Mesenchymal stem cell (in vitro differentiated cells and primary cell): ENCODE measurements at places on chromosomes 4 and X.

GRCh38 chrX:140762061-140762460, 52.5 kb downstream of the LINC00632 start:
- H3K27ac ChIP-seq: no peak overlapping the region
- DNase-seq: peak; percentile 81
- H3K4me1 ChIP-seq: no peaks in the 10 kb centered on the region
- H3K36me3 ChIP-seq: no peaks in the 10 kb centered on the region
- H3K27me3 ChIP-seq: peaks cover 9% of the 10 kb centered on the region

DNA sequence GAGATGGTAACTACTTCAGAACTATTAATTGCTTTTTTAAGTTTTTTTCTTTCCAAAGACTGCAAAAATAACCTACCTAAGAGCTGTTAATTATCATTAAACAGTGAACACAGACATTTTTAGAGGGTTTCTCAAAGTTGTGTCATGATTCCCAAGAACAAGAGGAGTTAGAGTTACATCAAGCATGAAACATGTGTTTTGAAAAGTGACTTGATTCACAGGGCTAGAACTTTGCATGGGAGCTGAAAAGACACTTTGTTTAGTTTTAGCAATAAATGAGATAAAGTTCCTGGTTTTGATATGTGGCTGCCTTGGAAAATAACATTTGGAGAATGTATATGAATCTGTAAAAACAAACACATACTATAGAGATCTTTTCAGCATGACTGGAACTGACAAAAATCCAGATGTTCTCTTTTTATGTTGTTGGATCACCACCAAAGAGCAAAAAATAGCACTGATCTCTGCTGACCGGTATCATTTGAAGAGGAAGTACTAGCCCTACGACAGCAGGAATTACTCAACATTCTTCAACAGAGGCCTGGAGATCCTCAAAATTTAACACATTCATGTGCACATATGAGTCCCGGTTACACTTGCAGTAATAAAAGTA, 173.0 kb upstream of the PCDH18 start:
- H3K27me3 ChIP-seq: no peaks in the 10 kb centered on the region
- peak; percentile 90 for DNase-seq
- no peak overlapping the region for H3K4me3 ChIP-seq
- peaks cover 3% of the 10 kb centered on the region for H3K4me1 ChIP-seq
- H3K27ac ChIP-seq: peak overlapping the region; percentile 51
- H3K36me3 ChIP-seq: no peaks in the 10 kb centered on the region

- H3K4me1 ChIP-seq: peaks cover 8% of the 10 kb centered on the region
- H3K36me3 ChIP-seq: no peaks in the 10 kb centered on the region
- H3K4me3 ChIP-seq: no peak overlapping the region
Observed at GRCh38 chr4:151955721-151956380, 195.0 kb upstream of the GATB start.

GRCh38 chr4:184432127-184432922, 42.0 kb downstream of the IRF2 start:
- no peak overlapping the region for H3K4me3 ChIP-seq
- no peak overlapping the region for H3K27ac ChIP-seq
- H3K36me3 ChIP-seq: peaks cover 17% of the 10 kb centered on the region
- no peaks in the 10 kb centered on the region for H3K27me3 ChIP-seq
- no peak for DNase-seq

- no peak overlapping the region for H3K4me3 ChIP-seq
- H3K4me1 ChIP-seq: no peaks in the 10 kb centered on the region
- no peak for DNase-seq
- no peaks in the 10 kb centered on the region for H3K36me3 ChIP-seq
Observed at GRCh38 chr4:171288816-171289432, 524.3 kb upstream of the GALNTL6 start.

GRCh38 chrX:8730812-8731558, 952 bp downstream of the ANOS1 start:
- no peak overlapping the region for H3K27ac ChIP-seq
- H3K27me3 ChIP-seq: no peaks in the 10 kb centered on the region
- DNase-seq: peak; percentile 11
- H3K4me1 ChIP-seq: peaks cover 9% of the 10 kb centered on the region

- H3K27ac ChIP-seq: no peak overlapping the region
- peaks cover 3% of the 10 kb centered on the region for H3K4me1 ChIP-seq
- H3K27me3 ChIP-seq: no peaks in the 10 kb centered on the region
- H3K36me3 ChIP-seq: no peaks in the 10 kb centered on the region
Observed at GRCh38 chr4:65482410-65482809, 187.9 kb downstream of the EPHA5 start.

DNA sequence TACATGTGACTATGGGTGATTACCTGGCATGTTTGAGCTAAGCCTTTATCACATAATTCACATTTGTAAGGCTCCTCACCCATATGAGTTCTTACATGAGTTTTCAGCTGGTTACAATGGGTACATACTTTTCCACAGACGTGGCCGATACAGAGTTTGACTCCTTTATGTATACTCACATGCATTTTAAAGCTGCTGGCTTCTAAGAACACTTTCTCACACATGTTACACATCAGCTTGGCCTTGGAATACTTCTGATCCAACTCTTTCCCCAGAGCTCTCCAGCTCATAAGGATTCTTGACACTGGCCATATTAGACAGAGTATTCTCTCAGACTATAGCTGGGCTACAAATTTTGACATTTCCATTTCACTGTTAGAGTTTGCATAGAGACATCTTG, 66.3 kb downstream of the TAB3 start:
- no peak for DNase-seq
- H3K4me1 ChIP-seq: no peaks in the 10 kb centered on the region
- no peaks in the 10 kb centered on the region for H3K27me3 ChIP-seq
- H3K27ac ChIP-seq: no peak overlapping the region
- H3K4me3 ChIP-seq: no peak overlapping the region

GRCh38 chr4:75235359-75235951, 278.7 kb downstream of the RCHY1 start:
- H3K4me1 ChIP-seq: no peaks in the 10 kb centered on the region
- H3K27me3 ChIP-seq: no peaks in the 10 kb centered on the region
- no peaks in the 10 kb centered on the region for H3K36me3 ChIP-seq
- no peak overlapping the region for H3K27ac ChIP-seq

DNA sequence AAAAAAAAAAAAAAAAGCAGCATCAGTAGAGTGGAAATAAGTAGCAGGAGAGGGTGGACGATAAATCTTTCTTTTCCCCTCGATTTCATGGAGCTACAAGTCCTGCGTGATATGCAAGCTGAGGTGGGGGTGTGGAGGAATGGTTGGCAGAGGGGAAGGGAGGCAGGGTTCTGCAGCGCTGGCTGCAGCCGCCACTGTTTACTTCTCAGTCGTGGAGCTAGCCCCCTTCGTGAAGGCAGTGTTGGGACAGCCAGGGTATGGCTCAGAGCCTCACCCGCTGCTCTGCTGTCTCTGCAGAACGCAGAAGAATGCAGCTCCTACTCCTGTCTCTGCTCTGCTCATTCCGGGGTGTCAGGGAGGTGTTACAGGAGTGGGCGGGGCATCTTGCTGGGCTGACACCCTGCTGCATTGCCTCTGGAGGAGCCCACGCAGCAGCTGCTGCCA, 140.6 kb downstream of the GPM6A start:
- H3K27me3 ChIP-seq: no peaks in the 10 kb centered on the region
- no peak overlapping the region for H3K27ac ChIP-seq
- H3K36me3 ChIP-seq: no peaks in the 10 kb centered on the region

DNA sequence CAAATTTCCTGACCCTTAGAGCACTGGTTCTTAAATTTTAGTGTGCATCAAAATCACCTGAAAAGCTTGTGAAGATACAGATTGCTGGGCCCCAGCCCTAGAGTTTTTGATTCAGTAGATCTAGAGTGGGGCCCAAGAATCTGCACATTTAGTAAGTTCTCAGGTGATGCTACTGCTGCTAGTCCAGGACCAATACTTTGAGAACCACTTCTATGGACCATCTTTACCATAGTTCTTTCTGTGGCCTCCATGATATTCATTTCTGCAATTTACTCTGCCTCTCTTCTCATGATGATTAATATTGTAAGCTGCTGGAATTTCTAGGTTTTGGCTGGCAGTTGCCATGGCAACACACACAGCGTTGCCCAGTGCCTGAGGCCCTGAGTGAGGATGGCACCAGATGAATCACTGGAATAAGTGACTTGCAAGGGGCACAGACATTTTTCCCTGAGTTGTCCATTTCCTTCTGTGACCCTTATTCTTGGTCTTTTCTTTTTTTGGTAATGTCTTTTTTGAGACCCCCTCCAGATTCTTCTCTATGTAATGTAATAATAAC, 83.6 kb downstream of the PPP1R2C start:
- no peak for DNase-seq
- no peaks in the 10 kb centered on the region for H3K27me3 ChIP-seq
- H3K4me1 ChIP-seq: no peaks in the 10 kb centered on the region
- no peak overlapping the region for H3K27ac ChIP-seq

- H3K4me1 ChIP-seq: no peaks in the 10 kb centered on the region
- DNase-seq: no peak
- no peak overlapping the region for H3K4me3 ChIP-seq
Observed at GRCh38 chr4:139968831-139969230, 185.2 kb downstream of the MAML3 start.

DNA sequence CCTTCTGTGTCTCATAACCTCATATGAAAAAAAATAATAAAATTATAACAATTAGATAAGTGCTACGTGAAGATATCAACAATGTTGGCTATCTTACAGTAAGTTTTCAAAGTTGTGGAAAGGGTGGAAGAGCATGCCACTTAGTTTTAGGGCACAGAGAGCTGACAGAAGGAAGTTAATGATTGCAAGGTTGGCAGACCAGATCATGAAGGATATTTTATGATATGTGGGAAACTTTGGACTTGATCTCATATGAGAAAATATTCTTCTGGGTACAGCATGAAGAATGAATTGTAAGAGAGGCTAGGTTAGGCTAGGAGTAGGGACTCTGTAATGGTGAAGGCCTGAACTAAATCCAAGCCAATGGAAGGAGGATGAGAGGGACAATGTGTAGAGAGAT, 34.5 kb downstream of the MGAT4D start:
- H3K4me3 ChIP-seq: no peak overlapping the region
- no peak for DNase-seq
- no peak overlapping the region for H3K27ac ChIP-seq

DNA sequence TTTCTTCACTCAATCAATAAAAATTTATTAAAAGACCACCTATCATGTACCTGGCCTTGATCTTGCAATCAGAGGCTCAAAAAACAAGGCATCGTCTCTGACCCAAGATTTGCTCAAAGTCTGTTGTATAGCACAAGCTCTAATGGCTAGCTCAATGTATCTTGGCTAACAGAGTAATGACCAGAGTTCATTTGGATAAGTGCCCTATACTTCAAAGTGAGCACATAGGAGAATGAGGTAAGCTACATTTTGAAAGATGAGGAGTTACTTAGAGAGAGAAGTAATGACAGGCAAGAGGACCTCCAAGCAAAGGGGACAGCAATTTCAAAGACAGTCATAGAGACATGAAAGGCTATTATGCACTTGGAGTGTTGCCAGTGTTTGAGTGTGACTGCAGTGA, 22.9 kb upstream of the GABRQ start:
- H3K4me1 ChIP-seq: no peaks in the 10 kb centered on the region
- H3K4me3 ChIP-seq: no peak overlapping the region
- H3K27me3 ChIP-seq: peaks cover 18% of the 10 kb centered on the region
- H3K27ac ChIP-seq: no peak overlapping the region
- H3K36me3 ChIP-seq: no peaks in the 10 kb centered on the region
- no peak for DNase-seq

GRCh38 chr4:113837397-113837796, 75.9 kb upstream of the CAMK2D start:
- peak overlapping the region; percentile 13 for H3K27ac ChIP-seq
- peak; percentile 88 for DNase-seq
- H3K27me3 ChIP-seq: no peaks in the 10 kb centered on the region
- no peaks in the 10 kb centered on the region for H3K36me3 ChIP-seq
- H3K4me3 ChIP-seq: peak overlapping the region; percentile 26
- H3K4me1 ChIP-seq: no peaks in the 10 kb centered on the region

DNA sequence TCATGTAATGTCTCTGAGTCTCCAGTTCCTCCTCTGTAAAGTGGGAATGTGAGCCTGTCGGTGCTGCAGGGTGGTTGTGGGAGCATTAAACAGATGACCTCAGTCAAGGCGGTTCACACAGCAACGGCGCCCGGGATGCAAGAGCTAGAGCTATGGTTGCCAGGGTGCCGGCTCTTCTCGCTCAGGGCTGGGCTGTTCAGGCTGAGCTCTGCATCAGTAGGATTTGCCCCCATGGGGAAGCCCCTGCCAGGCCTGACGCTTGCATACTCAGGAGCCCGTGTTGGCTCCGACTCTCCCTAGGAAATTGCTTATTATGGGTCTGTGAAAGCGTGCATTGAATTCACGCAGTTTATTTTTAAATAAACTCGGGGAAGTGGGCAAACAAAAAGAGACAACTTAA, 67.3 kb downstream of the PSAPL1 start:
- H3K27ac ChIP-seq: no peak overlapping the region
- no peaks in the 10 kb centered on the region for H3K36me3 ChIP-seq
- H3K4me1 ChIP-seq: peaks cover 9% of the 10 kb centered on the region
- H3K4me3 ChIP-seq: no peak overlapping the region
- no peak for DNase-seq

GRCh38 chrX:101080326-101081124, 1.8 kb downstream of the TMEM35A start:
- H3K4me1 ChIP-seq: no peaks in the 10 kb centered on the region
- no peaks in the 10 kb centered on the region for H3K36me3 ChIP-seq

GRCh38 chr4:109432203-109432602, 1.4 kb upstream of the SEC24B start:
- H3K4me3 ChIP-seq: peak overlapping the region; percentile 98
- no peaks in the 10 kb centered on the region for H3K27me3 ChIP-seq
- H3K36me3 ChIP-seq: peaks cover 3% of the 10 kb centered on the region
- DNase-seq: no peak
- peaks cover 5% of the 10 kb centered on the region for H3K4me1 ChIP-seq

DNA sequence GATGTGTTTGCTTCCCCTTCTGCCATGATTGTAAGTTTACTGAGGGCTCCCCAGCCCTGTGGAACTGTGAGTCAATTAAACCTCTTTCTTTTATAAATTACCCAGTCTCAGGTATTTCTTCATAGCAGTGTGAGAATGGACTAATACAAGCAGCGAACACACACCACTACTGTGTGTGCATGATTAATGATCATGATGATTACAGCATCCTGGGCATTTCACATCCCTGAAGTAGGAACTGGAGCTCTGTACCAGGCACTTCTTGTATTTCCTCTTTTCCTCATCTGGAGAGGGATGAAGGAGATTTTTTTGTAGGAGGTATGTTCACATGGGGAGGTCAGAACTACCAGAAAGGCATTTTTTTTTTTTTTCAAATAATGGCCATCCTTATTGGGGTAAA, 60.8 kb downstream of the PPM1K start:
- no peaks in the 10 kb centered on the region for H3K4me1 ChIP-seq
- no peak overlapping the region for H3K4me3 ChIP-seq
- no peaks in the 10 kb centered on the region for H3K36me3 ChIP-seq
- H3K27ac ChIP-seq: no peak overlapping the region
- H3K27me3 ChIP-seq: no peaks in the 10 kb centered on the region
- DNase-seq: no peak

GRCh38 chrX:101617211-101618191, at the start of gene ARMCX6:
ARMCX6 (minus strand) TSS chrX:101618000; CDS start chrX:101616620, 1,380 bp downstream.
- peak within 1 kb of the TSS; percentile 86 for H3K4me3 ChIP-seq
- peak; percentile 85 for DNase-seq
- H3K4me1 ChIP-seq: peaks cover 6% of the 10 kb centered on the region
- H3K27me3 ChIP-seq: no peaks in the 10 kb centered on the region
- peak within 1 kb of the TSS; percentile 55 for H3K27ac ChIP-seq
- peaks cover 5% of the 10 kb centered on the region for H3K36me3 ChIP-seq

GRCh38 chr4:104022226-104022625, 302.4 kb upstream of the TACR3 start:
- H3K36me3 ChIP-seq: no peaks in the 10 kb centered on the region
- H3K27ac ChIP-seq: no peak overlapping the region
- H3K4me1 ChIP-seq: no peaks in the 10 kb centered on the region

GRCh38 chr4:74319470-74319869, 11.2 kb downstream of the EPGN start:
- H3K4me3 ChIP-seq: no peak overlapping the region
- no peaks in the 10 kb centered on the region for H3K27me3 ChIP-seq
- H3K27ac ChIP-seq: no peak overlapping the region
- DNase-seq: no peak
- H3K4me1 ChIP-seq: peaks cover 2% of the 10 kb centered on the region
- no peaks in the 10 kb centered on the region for H3K36me3 ChIP-seq
